Tibial artery (tissue), 4 donors: ENCODE measurements at places on chromosomes 1 and 21.

DNA sequence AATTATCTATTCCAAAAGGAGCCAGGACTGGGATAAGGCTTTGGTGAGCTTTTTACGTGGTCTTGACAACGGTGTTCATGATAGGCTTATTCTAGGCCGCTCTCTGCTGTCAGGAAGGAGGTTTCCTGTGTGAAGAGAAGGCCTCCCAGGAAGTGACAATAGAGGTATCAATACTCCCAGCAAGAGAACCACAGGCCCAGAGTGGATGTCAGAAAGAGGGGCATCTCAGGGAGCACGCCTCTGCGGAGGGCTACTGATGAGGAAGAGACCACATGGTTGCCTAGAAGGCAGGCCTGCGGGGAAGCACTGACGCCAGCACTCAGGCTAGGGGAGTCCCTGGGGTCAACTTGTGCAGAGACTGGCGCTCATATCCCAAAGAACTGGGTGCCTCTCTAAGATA, 60.4 kb downstream of the ITPKB start:
- no peak for DNase-seq

DNA sequence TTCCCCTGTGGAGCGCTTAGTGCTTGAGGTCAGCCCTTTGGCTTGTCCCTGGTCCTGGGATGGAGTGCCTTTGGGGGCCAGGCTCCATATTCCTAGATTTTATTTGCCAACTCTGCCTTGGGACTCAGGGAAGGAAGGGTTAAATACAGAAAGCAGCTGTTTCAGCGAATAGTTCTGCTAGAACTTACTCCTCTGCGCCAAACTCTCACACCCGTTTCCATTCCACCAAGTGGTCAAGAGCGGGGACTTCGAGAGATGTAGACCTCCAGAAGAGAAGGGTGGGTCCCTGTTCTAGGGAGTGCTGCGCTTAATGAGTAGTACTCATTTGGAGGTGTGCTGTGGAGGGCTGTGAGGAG, 704 bp upstream of the TOMM40L start:
- no peak for DNase-seq

GRCh38 chr1:171919891-171920887, 78.9 kb downstream of the DNM3 start:
- DNase-seq, result no peak

DNA sequence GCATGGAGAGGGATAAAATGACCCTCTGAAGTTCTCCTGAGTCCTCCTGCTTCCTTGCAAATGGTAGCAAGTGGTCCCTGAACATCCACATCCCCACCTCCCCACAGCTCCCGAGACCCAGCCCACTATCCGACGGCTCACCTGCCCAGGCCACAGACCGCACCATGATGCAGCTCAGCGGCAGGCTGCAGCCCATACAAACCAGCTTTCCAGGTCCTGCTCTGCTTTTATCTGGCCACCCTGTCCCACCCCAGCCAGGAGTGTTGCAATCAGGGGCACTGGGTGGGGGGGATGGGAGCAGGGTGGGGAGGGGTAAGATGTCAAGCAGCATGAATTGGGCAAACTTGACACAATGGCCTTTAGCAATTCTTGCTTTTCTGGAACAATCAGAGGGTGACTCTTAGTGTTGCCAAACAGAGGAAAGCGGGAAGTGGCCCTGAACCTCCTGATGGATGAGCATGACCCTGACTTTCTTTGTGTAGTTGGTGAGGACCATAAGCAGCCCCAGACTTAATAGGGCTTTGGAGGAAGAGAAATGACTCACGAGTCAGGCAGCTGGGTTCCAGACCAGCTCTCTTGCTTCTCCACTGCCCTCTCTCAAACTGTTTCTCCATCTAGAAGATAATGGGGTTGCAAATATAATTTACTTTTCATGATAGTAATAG, at the start of gene CHIT1:
Gene CHIT1 (minus strand): TSS at position 203 of the 665 bp plus-strand sequence. CDS start 37 bp downstream, at position 166.
- no peak for DNase-seq

- no peak for DNase-seq
Measured at GRCh38 chr1:16375521-16376340, 8.7 kb downstream of the SZRD1 start.

- DNase-seq, result no peak
Measured at GRCh38 chr1:230224101-230224960, 157.3 kb downstream of the GALNT2 start.

GRCh38 chr1:154786804-154787570, 83.1 kb downstream of the KCNN3 start:
- DNase-seq, result no peak

DNA sequence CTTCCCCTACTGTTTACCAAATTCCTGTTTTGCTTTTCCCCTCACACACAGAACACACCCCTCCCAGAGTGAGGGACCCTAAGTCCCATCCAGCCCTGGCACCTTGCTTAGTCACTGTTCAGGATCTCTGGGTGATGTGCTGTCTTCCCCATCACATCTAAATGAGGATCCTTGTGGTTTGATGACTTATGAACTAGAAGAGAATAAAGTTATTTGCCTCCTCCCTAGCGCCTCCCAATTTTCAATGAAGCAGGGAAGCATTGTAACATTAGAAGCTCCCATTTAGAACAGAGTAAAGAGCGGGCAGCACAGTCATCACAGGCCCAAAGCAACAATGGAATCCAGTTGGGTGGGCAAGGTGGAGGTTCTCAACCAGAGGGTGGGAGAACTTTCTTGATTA, 27.0 kb downstream of the DISC1 start:
- DNase-seq, result no peak

- DNase-seq, result no peak
Measured at GRCh38 chr1:31569596-31570173, 6.6 kb upstream of the TINAGL1 start.

DNA sequence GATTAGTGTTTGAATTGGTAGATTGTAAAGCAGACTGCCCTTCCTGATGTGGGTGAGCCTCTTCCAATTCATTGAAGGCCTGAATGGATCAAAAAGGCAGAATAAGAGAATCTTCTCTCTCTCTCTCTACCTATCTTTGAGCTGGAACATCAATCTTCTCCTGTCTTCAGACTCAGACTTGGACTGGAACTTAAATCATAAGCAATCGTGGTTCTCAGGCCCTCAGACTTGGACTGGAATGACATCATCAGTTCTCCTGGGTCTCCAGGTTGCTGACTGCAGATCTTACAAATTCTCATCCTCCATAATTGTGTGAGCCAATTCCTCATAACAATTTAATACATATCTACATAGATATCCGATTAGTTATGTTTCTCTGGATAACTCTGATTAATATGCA, 66.8 kb downstream of the IER5 start:
- no peak for DNase-seq

- no peak for DNase-seq
Measured at GRCh38 chr1:158353303-158354075, at the start of gene CD1E. TSS of gene CD1E (plus strand) at chr1:158353894. CDS start at chr1:158353989, 95 bp downstream.
